ENCODE measurements at places on chromosomes 2 and 18.

GRCh38 chr18:46485675-46486194, 171.3 kb downstream of the LOXHD1 start:
- H3K4me1 ChIP-seq, result no peaks in the 10 kb centered on the region
- no peaks in the 10 kb centered on the region for H3K36me3 ChIP-seq

- no peak overlapping the region for H3K27ac ChIP-seq
- no peaks in the 10 kb centered on the region for H3K36me3 ChIP-seq
- H3K27me3 ChIP-seq, result no peaks in the 10 kb centered on the region
- H3K4me1 ChIP-seq, result no peaks in the 10 kb centered on the region
Measured at GRCh38 chr2:150156415-150156814, 331.1 kb downstream of the RND3 start.

DNA sequence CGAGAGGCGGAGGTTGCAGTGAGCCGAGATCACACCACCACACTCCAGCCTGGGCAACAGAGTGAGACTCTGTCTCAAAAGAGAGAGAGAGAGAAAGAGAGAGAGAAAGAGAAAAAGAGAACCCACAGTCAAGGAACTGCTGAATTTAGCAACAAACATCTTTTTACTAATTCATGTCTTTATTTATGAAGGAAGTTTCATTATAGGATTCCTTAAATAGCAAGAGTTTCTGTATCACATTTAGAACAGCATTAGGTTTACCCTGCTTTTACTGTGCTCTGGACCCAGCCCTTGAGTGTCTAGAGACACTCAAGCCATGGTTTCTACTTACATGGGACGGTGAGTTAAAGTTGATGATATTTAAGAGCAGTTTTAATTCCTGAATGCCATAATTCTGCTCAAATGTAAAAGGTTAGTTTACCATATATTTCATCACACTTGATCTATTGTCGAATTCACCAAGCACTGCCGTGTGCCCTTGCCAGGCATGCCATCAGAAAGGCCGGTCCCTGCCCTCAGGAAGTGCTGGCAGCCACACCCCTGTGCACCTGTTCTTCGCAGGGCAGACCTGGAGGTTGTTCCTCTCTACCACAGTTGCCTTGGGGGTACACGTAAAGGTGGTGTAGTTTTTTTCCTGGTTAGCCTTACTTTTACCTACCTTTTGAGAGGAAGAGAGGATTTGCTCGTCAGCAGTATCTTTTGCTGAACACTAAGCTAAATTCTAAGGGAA, 153.3 kb downstream of the LDLRAD4 start:
- no peaks in the 10 kb centered on the region for H3K36me3 ChIP-seq
- peak overlapping the region; percentile 47 for H3K27ac ChIP-seq
- peaks cover 69% of the 10 kb centered on the region for H3K4me1 ChIP-seq
- DNase-seq, result peak; percentile 36
- H3K4me3 ChIP-seq, result no peak overlapping the region

DNA sequence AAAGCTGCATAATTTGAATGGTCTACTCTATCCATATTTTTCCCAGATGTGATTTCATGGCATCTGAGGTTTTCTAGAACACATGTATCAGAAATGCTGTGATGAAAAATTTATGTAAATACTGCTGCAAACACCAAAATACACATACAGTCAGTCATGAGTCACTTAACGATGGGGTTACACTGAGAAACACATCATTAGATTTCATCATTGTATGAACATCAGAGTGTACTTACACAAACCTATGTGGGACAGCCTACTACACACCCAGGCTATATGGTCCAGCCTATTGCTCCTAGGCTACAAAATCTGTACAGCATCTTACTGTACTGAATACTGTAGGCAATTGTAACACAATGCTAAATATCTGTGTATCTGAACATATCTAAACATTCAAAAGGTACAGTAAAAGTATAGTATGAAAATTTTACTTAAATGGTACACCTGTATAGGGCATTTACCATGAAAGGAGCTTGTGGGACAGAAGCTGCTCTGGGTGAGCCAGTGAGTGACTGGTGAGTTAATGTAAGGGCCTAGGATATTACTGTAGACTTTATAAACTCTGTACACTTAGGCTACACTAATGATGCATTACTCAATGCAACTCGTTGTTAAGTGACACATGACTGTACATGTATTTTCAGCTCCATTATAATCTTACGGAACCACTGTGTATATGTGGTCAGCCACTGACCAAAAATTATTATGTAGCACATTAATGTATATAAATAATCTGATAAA, 33.5 kb downstream of the PNO1 start:
- DNase-seq, result no peak
- H3K27ac ChIP-seq, result no peak overlapping the region
- peaks cover 20% of the 10 kb centered on the region for H3K4me1 ChIP-seq
- H3K36me3 ChIP-seq, result peaks cover 6% of the 10 kb centered on the region
- H3K4me3 ChIP-seq, result no peak overlapping the region

GRCh38 chr2:111094691-111095090, 26.0 kb upstream of the BCL2L11 start:
- no peak for DNase-seq
- H3K4me3 ChIP-seq, result no peak overlapping the region
- no peak overlapping the region for H3K27ac ChIP-seq

- no peak for DNase-seq
- H3K36me3 ChIP-seq, result no peaks in the 10 kb centered on the region
- H3K4me3 ChIP-seq, result no peak overlapping the region
- H3K4me1 ChIP-seq, result no peaks in the 10 kb centered on the region
- H3K27ac ChIP-seq, result no peak overlapping the region
Measured at GRCh38 chr2:15149063-15149462, 412.1 kb downstream of the NBAS start.

DNA sequence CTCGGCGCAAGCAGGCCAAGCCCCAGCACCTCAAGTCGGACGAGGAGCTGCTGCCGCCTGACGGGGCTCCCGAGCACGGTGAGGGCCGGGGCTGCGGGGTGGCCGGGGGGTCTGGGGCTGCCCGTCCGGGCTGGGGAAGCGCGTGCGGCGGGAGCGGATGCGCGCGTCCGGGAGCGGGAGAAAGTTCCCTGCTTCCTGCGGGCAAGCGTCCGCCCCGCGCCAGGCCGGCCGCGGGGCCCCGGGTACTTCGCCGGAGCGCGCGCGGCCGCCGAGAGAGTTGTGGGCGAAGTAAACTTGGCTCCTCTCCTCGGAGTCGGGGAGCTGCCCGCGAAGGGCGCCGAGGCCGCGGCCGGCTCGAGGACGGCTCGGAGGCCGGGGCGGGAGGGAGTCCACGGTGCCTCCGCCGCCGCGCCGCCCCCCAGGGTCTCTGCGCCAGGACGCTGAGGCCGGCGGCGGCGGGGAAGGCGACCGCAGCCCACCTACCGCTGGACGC, 707 bp downstream of the SALL3 start:
- peaks cover 8% of the 10 kb centered on the region for H3K4me1 ChIP-seq
- no peak overlapping the region for H3K4me3 ChIP-seq
- no peak for DNase-seq
- no peak overlapping the region for H3K27ac ChIP-seq

DNA sequence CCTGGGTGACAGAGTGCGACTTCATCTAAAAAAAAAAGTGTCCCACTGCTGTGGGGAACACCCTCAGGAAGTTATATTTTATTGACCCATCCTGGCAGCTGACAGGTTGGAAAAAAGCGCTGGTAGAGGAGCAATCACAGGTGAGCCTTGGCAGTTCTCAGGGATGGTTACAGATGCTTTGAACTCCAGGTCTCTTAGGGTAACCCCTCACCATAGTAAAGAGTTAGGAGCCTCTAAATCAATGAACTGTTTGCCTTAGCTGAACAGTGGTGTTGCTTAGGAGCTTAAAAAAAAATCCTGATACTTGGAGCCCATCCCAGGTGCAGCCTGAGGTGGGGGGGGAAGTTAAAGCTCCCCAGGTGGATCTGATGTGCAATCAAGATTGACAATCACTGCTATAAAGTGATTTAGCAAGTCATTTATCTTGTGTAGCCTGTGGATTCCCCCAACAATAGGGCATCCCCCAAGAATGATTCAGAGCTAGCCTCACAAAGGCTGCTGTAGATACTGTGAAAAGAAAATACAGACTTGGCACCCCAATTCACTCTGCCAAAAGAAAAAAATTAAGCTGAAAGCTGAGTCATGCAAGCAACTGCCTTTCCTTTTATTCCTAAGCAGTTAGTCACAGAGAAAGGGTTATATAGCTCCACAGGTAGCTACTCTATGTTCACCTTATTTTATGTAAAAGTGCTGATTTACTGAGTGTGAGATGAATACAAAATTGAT, 14.8 kb downstream of the SLC16A14 start:
- no peak for DNase-seq
- H3K4me1 ChIP-seq, result no peaks in the 10 kb centered on the region
- no peaks in the 10 kb centered on the region for H3K36me3 ChIP-seq

GRCh38 chr2:9403924-9404323, 19.4 kb downstream of the ITGB1BP1 start:
- peaks cover 9% of the 10 kb centered on the region for H3K27me3 ChIP-seq
- peaks cover 7% of the 10 kb centered on the region for H3K4me1 ChIP-seq
- no peak overlapping the region for H3K4me3 ChIP-seq
- H3K36me3 ChIP-seq, result peaks cover 13% of the 10 kb centered on the region

GRCh38 chr2:8391584-8391983, 290.3 kb upstream of the ID2 start:
- DNase-seq, result no peak
- peaks cover 2% of the 10 kb centered on the region for H3K4me1 ChIP-seq
- no peak overlapping the region for H3K27ac ChIP-seq
- H3K4me3 ChIP-seq, result no peak overlapping the region
- H3K27me3 ChIP-seq, result peaks cover 11% of the 10 kb centered on the region
- no peaks in the 10 kb centered on the region for H3K36me3 ChIP-seq

DNA sequence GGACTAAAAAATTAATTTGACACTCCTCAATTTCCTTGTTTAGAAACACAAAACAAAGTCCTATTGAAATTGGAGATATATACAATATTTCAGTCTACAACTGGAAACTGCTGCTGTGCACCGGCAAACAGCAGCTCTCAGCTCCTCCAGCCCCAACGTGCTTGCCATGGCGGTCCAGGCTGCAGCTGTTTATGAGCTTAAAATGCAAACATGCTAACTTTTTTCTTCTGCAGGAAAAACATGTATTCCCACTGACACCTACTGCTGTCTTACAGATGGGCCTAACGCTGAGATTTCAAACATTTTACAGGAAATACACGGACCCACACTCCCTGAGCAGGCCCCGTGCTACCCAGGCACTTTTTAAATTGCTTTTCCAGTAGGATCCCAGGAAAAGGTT, 195.5 kb downstream of the BCL11A start:
- peaks cover 11% of the 10 kb centered on the region for H3K27me3 ChIP-seq
- H3K36me3 ChIP-seq, result no peaks in the 10 kb centered on the region
- H3K27ac ChIP-seq, result no peak overlapping the region
- H3K4me3 ChIP-seq, result no peak overlapping the region
- DNase-seq, result no peak

GRCh38 chr2:25021791-25022362, 20.0 kb upstream of the EFR3B start:
- H3K4me1 ChIP-seq, result no peaks in the 10 kb centered on the region
- peaks cover 21% of the 10 kb centered on the region for H3K27me3 ChIP-seq
- H3K36me3 ChIP-seq, result no peaks in the 10 kb centered on the region
- DNase-seq, result no peak
- no peak overlapping the region for H3K4me3 ChIP-seq

Measured in activated naive CD4-positive, alpha-beta T cell treated with anti-CD3 and anti-CD28 coated beads, Interleukin-2, amount 10 ng/mL, durations not matched to agents 7 days and 5 days (primary cell).